Fibroblast of skin of left biceps (primary cell): ENCODE measurements at places on chromosomes 4 and X.

DNA sequence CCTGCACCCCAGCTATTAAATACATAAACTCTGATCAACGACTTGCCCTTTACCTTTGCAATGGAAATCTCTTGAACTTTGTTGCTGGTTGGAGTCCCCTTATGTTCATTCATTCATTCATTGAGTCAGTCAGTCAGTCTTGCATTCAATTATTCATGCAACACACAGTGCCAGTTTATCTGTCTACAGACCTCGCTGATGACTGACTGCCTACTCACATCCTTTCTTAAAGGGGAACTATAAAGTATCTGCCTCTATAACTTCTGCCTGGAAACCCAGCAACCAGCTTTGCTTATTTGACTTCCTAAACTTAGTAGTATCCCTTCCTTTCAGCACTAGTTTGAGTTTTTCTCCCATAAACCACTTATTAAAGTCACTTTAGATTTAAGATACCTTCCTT is 620.8 kb upstream of the ADGRL3 start:
- no peak for DNase-seq

DNA sequence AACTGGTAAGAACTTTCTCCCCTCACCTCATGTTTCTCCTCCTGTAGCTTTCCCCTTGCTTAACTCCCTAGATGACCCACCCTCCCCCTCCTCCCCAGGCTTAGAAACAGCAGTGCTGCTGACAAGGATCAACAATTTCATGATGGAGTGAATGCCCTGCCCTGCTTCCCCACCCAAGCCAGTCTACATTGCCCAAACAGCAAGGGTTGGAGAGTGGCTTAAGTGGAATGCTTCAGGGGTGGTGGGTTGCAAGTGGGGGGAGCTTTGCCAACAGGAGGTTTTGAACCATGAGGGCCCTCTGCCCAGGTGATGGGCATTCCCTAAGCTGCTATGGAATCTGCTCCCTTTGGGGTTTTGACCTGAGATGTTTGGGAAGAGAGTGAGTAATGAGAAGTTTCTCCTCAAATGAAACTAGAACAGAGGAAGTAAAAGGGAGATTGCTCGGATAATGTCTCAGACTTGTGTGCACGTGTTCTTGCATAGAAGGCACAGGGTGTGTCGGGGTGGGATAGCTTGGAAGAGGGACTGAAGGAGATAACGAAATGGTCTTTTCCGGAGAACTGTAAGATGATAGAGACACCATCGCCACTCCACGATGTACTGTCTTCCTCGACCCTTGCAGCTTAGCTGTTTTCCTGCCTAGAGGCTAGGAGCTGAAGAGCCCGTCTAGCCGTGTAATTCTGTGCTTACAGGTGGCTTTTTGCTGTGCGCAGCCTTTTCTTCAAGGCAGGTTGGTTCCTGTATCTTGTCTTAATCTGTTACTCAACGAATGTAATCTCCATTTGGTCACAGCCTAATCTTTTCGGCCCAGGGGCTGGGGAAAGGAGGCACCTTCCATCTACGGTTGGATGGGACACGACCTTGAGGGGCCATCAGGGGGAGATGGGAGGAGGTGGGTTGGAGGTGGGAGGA is 10.1 kb downstream of the GDPD2 start:
- DNase-seq, result no peak

- DNase-seq, result no peak
These were observed 986 bp downstream of the HDAC6 start for GRCh38 chrX:48802905-48803200.

- no peak for DNase-seq
These were observed 1.8 kb downstream of the MAML3 start for GRCh38 chr4:140152013-140152703.

- no peak for DNase-seq
These were observed 24.5 kb upstream of the GPR78 start for GRCh38 chr4:8555716-8556115.
